Hepatocyte (in vitro differentiated cells): ENCODE measurements at places on chromosomes 2 and 18. TPM values are rescaled to one million over a fixed set of nuclear protein-coding genes. Genes with fewer than 3 reads are reported as not detected.

DNA sequence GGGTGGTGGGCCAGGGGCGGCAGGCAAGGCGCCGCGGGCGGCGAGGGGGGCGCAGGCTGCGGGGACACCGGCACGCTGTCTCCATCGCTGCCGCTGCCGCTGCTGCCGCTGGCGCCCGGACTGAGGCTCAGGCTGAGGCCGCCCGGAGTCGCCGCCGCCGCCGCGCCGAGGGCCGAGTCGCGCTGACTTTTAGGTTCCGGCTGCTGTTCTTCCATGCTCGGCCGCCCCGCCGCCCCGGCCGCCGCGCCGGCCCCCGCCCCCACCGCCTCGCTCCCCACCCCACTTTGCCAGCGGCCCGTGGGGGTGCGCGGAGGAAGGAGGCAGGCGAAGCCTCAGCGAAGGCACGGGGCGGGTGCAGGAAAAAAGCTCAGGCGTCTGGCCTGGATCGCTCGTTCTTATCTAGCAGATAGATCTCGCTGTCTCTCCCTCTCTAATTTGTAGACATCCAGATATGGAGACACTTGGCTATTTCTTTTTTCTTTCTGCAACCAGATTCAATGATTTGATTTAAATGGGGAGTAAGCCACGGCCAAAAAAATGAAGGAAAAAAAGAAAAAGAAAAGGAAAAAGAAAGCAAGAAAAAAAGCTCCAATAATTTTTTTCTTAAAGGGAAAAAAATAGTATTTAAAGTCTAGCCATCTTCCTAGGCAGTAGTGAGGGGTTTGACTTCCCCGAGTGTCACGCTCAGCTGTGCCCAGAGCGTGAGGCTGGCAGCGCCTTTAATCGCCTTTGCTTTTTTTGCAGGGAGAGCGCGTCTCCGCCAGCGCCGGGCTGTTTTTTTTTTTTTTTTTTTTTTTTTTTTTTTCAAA is at the start of gene EN1:
EN1 (minus strand) TSS at position 696 of the 809 bp plus-strand sequence; CDS start at position 215, 481 bp downstream.
- H3K27me3 ChIP-seq: peaks cover 95% of the 10 kb centered on the region
- no peak within 1 kb of the TSS for H3K27ac ChIP-seq
- peak within 1 kb of the TSS; percentile 7 for H3K4me3 ChIP-seq
- no peak for DNase-seq
- H3K36me3 ChIP-seq: no peaks in the 10 kb centered on the region

- H3K27me3 ChIP-seq: no peaks in the 10 kb centered on the region
- H3K4me1 ChIP-seq: no peaks in the 10 kb centered on the region
- no peaks in the 10 kb centered on the region for H3K36me3 ChIP-seq
- H3K27ac ChIP-seq: no peak overlapping the region
Observed at GRCh38 chr18:9688036-9688741, 19.9 kb upstream of the RAB31 start.

- H3K27me3 ChIP-seq: no peaks in the 10 kb centered on the region
- peak overlapping the region; percentile 88 for H3K27ac ChIP-seq
- H3K4me3 ChIP-seq: no peak overlapping the region
- peaks cover 18% of the 10 kb centered on the region for H3K4me1 ChIP-seq
- no peaks in the 10 kb centered on the region for H3K36me3 ChIP-seq
Observed at GRCh38 chr2:120797421-120798221, 62.0 kb downstream of the GLI2 start.

- H3K36me3 ChIP-seq: no peaks in the 10 kb centered on the region
- no peak overlapping the region for H3K27ac ChIP-seq
- no peak for DNase-seq
- H3K4me1 ChIP-seq: no peaks in the 10 kb centered on the region
Observed at GRCh38 chr2:35495182-35495581, 860.4 kb upstream of the CRIM1 start.

GRCh38 chr2:231914077-231914690 is 12.0 kb downstream of the NPPC start:
- DNase-seq: no peak
- H3K27me3 ChIP-seq: no peaks in the 10 kb centered on the region
- no peaks in the 10 kb centered on the region for H3K4me1 ChIP-seq
- no peaks in the 10 kb centered on the region for H3K36me3 ChIP-seq
- H3K27ac ChIP-seq: no peak overlapping the region

DNA sequence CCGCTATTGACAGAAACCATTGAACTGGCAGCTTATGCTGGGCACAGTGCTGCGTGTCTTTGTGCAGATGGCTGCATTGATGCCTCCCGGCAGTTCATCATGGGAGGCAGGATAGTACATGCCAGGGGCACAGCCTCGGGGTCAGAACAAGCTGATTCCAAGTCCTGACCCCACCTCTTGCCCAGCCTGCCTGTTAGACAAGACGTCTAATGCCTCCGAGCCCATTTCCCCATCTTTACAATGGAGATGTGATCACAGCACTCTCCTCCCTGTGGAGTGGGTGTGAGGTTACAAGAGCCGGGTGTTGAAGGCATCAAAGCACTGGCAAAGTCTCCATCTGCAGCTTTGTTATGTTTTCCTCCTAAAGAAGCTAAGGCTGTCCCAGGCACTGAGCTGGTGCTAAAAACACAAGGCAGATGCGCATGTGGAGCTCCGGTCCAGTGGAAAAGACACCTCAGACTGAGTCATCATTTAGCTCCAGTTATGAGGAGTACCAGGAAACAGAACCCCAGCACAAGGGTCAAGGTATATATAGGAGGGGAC is 125.7 kb upstream of the EPAS1 start:
- no peaks in the 10 kb centered on the region for H3K27me3 ChIP-seq
- peak; percentile 53 for DNase-seq
- H3K27ac ChIP-seq: peak overlapping the region; percentile 38
- no peaks in the 10 kb centered on the region for H3K36me3 ChIP-seq

DNA sequence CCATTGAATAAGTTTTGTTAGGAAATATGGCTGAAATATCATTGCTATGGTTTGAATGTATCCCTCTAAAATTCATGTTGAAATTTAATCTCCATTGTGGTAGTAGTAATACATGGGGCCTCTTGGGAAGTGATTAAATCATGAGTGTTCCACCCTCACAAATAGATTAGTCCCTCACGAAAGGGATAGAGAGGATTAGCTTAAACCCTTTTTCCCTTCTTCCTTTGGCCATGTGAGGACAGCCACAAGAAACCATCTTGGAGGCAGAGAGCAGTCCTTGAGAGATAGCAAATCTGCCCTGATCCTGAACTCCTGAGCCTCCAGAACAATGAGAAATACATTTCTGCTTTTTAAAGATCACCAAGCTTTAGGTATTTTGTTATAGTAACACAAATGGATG is 274.2 kb downstream of the CDH19 start:
- H3K4me3 ChIP-seq: no peak overlapping the region
- no peaks in the 10 kb centered on the region for H3K27me3 ChIP-seq
- DNase-seq: no peak

GRCh38 chr2:12935796-12936195 is 219.1 kb downstream of the TRIB2 start:
- no peaks in the 10 kb centered on the region for H3K36me3 ChIP-seq
- no peak overlapping the region for H3K27ac ChIP-seq
- no peaks in the 10 kb centered on the region for H3K27me3 ChIP-seq
- peaks cover 5% of the 10 kb centered on the region for H3K4me1 ChIP-seq
- H3K4me3 ChIP-seq: no peak overlapping the region

GRCh38 chr2:156385242-156385641 is 50.9 kb upstream of the GPD2 start:
- DNase-seq: no peak
- no peak overlapping the region for H3K27ac ChIP-seq
- no peak overlapping the region for H3K4me3 ChIP-seq
- H3K36me3 ChIP-seq: no peaks in the 10 kb centered on the region
- H3K27me3 ChIP-seq: no peaks in the 10 kb centered on the region

Gene SCYGR4
- not detected in 2 replicates for total RNA-seq

Gene MYL1
- total RNA-seq: not detected in 2 replicates

Gene HOXD12
- total RNA-seq: 17.9 and 29.0 TPM in 2 replicates

Gene CHST9
- 30.6 and 32.7 TPM in 2 replicates for total RNA-seq

Gene WDFY1
- total RNA-seq: 66.6 and 68.3 TPM in 2 replicates

Gene HOXD11
- total RNA-seq: 5.7 and 6.3 TPM in 2 replicates
